ENCODE measurements at places on chromosomes 16 and 17. TPM values are rescaled to one million over a fixed set of nuclear protein-coding genes. Genes with fewer than 3 reads are reported as not detected.

GRCh38 chr17:61641715-61642114 is 50.7 kb upstream of the NACA2 start:
- DNase-seq: no peak

DNA sequence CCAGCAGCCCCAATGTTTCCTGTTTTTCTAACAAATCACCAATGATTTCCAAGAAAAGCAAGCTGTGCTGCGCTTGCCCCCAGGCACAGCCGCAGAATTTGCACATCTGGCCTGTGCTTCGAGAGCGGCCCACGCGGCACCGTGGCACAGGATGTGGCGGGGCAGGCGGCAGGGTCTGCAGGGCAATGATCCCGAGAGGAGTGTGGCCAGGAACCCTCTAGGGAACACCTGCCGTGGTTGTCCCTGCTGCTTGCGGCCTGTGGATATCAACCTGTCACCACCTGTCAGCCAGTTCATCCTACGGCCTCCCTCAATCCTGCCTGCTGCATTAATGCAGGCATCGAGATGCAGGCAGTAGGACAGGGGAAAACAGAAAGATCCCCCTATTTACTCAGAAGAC is 24.0 kb downstream of the PIK3R5 start:
- DNase-seq: no peak

Gene ITGAD
- not detected for total RNA-seq

Gene FNDC8
- total RNA-seq: not detected

DNA sequence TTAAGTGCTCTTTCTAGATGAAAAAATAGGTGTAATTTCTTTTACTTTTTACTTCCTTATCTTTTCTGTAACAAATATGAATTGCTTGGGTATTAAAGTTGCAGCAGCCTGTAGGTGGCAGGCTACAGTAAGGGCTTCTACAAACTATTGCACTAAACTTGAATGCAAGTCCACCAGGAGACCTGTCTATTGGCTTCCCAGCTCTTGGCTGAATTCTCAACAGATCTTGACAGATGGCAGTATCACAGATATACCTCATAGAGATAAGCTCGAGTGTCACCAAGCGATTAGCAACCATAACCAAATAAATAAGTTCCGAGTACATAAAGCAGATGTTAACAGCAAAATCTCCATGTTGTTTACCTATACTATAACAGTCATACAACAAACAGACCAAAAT is 5.9 kb downstream of the BBS2 start:
- peak; percentile 79 for DNase-seq

DNA sequence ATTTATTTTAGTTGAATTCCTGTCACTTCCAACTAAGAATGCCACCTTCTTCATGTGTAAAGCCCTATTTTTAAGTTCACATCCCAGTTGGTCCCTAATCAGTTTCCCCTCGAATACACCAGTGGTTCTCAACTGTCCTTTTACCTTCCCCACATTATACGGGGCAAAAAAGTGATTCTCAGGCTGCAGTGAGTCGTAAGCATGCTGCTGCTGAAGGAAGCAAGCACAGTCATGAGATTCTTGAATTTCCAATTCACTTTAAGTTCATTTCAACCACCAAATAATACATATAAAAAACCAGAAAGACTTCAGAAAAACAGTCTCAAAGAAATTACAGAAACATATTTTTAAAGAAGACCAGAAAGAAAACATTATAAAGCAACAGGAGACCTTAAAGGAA is 47.9 kb downstream of the UBE2G1 start:
- no peak for DNase-seq

DNA sequence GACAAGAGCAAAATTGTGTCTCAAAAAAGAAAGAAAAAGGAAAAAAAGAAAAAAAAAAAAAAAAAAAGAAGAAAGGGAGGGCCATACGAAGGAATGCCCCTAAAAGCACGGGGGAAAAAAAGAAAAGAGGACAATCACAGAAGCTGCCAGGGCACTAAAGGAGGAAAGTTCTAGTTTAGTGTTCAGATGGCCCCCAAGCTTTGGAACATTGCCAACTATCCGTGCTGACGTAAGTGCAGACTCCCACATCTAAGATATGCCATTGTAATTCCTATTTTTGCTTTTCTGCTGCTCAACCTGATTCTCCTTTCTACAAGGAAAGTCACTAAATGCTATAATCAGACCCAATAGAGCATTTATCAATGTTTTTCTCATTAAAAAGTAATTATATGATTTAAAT is 842.1 kb downstream of the KCNJ2 start:
- DNase-seq: no peak

Gene B4GALNT2
- total RNA-seq: 0.14 TPM

DNA sequence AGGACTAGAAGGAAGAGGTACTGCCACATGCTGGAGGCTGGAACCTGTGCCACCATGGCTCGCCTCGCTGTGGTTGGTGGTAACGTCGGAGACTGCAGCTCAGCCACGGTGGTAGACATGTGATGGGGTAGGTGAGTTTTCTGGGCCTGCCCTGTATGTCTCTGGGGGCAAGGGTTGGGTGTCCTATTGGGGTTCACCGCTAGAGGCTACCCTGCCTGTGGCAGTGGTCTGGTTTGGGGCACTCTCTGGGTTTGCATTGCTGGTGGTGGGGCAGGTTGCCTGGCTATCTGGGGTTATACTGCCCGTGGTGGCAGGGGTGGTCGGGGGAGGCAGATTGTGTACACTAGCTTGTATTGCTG is 79.3 kb upstream of the KCNJ18 start:
- no peak for DNase-seq

Gene KRT15
- 2.8 TPM for total RNA-seq

Gene GRIN2A
- total RNA-seq: not detected

- no peak for DNase-seq
These were observed 6.9 kb downstream of the ZACN start for GRCh38 chr17:76085731-76086366.

GRCh38 chr16:69932691-69933392 is 18.3 kb upstream of the CLEC18A start:
- no peak for DNase-seq

- DNase-seq: no peak
These were observed 413.0 kb downstream of the CPPED1 start for GRCh38 chr16:12390644-12391043.

Gene NUDT16L1
- total RNA-seq: 24.7 TPM

Gene CCDC200
- not detected for total RNA-seq

Gene RAPGEFL1
- total RNA-seq: 13.4 TPM

Gene C1QTNF1
- 4.0 TPM for total RNA-seq

DNA sequence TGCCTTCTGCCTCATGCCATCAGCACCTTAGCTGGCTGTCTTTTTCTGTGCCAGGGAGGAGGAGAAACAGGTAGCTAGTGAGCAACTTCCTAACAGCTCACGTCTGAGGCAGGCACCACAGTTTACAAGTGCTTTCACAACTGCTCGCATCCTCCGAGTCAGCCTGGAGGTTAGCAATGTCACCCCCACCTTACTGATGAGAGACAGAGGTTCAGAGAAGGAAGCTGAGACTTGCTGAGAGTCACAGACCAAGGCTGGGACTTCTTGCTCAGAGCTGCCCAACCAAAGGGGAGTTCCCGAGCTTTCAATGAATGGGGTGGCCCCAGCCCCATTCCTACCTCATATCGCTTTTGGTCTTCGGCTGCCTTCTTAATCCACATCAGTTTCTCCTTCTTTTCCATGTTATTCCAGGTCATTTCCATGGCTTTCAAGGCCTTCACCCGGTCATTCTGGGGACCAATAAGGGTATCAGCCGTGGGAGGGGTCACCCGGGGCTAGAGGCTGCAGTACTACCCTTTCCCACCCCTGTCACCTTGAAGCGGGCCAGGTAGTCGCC is 9.6 kb downstream of the UBTF start:
- no peak for DNase-seq

GRCh38 chr17:79676796-79677195 is 53.9 kb upstream of the ENPP7 start:
- no peak for DNase-seq

Gene CDH8
- not detected for total RNA-seq

DNA sequence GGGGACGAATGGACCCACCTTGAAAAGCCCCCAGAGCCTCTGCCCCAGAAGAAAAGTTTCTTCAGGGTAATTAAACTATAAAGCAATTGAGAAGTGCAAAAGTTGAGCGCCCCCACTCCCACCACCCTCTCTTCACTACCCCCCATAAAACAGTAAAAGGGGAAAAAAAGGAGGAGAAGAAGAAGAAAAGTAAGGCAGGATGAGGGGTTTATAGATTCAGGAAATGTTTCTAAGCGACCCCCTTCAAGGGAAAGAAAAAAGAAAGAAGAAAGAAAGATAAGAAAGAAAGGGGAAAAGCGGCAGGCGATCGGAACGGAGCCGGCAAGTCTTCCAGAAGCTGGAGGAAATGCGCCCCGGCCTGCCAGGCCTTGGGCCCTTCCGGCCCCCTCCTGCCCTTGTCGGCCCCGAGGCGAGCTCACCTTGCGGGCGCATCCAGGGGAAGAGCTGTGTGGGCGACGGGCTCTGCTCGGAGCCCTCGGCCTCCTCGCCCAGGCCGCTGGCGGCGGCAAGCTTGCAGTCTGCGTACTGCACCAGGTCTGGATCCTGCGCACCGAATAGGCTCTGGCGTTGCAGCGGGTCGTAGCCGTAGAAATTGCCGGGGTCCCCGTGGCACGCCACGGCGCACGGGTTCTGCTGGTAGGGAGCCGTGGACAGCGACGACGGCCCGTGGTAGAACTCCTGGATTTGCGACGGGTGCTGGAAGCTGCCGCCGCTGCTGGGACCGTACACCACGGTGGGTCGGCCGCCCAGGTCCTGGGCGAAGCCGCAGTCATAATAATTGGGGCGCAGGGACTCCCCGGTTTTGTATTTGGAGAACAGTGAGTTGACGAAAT is 1.0 kb downstream of the HOXB8 start:
- peak; percentile 60 for DNase-seq

Measured in endothelial cell of umbilical vein (primary cell).